ENCODE measurements at places on chromosomes 13 and 19.

- no peak for ATAC-seq
Measured at GRCh38 chr19:53328967-53329366, 4.6 kb upstream of the ZNF845 start.

GRCh38 chr13:59623206-59623915 is 540.4 kb downstream of the DIAPH3 start:
- no peak for ATAC-seq

DNA sequence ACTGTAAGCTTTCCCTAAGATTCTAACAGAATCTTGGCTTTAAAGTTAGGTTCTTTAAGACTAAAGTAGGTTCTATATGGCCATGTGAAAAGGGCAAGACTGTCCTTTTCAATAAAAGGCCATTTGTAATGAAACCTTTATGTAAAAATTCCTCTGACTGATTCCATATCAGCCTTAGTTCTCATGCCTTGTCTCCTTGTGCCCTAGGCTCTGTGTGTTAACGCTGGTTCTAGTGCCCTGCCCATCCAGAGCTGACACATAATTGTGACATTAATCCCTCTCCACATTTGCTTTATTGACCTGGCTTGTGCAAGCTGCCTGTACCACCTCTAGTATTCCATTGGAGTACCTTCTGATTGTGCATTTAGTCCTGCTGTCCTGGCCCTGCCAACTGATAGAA is 28.2 kb downstream of the CYSLTR2 start:
- ATAC-seq = no peak

DNA sequence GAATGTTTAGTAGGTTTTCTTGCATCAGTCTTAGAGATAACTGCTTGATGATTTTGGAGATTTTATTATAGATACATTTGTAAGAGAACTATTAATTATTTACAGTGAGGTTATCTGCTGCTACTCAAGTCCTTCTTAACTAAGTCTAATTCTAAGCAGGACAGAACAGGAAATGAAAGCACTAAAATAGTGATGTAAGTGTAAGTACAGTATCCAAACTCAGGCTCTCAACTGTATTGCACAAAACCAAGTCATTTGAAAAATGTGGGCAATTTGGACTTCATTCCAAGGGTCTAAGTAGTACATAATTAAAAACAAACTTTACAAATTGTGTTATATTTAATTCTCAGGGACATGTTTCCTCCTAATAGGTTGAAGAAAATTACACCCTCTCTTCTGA is 417.1 kb downstream of the ITGBL1 start:
- ATAC-seq = no peak

DNA sequence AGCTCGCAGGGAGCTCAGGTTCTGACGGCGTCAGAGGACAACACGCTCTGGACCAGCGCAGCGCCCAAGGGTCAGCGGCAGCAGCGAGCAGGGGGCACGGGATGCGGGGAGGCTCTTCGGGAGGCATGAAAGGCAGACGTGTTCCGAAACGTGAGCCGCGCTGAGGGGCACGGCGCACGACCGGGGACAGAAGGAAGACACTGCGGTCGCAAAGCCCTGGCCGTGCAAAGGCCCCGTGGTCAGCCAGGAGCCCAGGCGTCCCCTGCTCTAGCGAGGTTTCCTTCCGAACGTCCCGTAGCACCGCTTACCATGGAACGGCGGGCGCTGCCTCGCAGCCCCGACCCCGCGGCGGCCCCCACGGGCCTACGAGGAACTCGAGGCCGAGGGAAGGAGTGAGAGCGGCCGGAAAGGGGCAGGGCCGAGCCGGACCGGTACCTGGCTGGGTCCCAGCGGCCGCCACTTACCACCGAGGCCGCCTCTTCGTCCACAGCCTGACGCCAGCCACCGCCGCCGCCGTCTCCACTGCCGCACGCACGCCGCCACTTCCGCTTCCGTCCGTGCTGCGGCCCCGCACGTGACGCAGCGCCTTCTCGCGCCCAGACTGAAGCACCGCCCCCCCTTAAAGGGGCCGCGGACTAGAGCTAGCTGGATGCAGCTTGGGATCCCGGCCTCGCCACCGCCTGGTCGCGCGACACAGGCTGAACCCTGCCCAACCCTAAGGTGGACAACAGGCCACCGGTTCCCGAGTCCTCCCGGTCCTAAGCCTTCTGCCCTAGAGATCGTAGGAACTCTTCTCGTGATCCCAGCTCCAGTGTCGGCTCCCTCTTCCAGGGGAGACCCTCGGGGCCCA is 9.4 kb downstream of the ABHD17A start:
- ATAC-seq = peak; percentile 95

GRCh38 chr19:9528757-9529336 is 9.6 kb downstream of the ZNF426 start:
- ATAC-seq = no peak

- no peak for ATAC-seq
Measured at GRCh38 chr19:30790056-30790680, 418.0 kb downstream of the ZNF536 start.

DNA sequence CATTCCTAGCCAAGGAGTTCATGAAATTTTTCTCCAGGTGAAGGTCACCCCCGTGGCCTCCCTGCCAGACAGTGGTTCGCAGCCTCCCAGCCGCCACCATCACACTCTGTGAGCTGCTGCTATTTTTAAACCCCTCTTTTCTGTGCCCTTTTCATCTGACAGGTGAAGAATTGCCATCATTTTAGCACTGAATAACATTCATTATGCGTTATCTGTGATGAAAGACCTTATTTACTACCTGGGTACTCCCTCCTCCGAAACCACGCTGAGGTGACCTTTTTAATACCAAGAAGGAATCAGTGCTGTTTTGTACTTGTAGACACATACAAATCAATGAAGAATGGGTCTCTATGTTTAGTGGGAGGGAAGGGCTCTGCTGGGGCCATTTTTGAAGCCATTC is 148.9 kb upstream of the GPR12 start:
- ATAC-seq = no peak

- peak; percentile 73 for ATAC-seq
Measured at GRCh38 chr19:7534531-7535046, 928 bp upstream of the PNPLA6 start.

- ATAC-seq = no peak
Measured at GRCh38 chr19:51783372-51783771, 11.6 kb upstream of the FPR3 start.

DNA sequence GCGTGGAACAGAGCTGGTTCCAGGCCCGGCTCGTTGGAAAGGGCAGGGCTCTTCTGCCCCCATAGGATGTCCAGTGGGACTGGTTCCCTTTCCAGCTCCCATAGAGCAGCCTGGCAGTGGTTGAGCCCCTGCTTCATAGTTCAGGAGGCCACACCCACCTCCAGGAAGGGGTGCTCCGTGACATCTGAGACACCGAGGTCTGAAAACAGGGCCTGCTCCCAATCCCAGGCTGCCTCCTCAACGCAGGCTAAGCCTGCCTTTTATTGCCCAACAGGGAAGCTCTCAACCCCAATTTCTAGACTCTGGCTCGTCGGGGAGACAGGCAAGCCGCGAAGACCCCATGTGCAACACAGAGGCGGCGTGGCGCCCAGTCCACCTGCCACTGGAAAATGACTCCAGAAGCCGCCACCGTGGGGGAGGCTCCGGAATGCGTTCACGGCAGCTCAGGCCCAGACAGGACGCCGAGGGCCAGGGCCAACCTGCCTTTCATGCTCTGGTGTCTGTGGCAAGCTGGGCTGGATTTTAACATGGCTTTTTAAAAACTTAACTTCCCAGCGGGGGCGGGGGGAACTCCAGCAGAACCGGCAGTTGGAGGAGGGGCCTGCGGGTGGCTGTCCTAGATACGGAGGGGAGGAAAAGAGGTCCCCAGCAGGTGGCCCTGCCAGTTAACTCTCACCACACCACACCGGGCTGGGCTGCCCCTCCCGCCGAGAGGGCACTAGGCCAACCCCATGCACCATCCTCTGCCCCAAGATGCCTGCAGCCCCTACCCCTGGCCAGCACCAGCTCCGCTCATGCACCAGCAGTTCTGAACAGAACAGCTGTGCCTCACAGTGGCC is 17.9 kb upstream of the TINCR start:
- ATAC-seq = no peak

DNA sequence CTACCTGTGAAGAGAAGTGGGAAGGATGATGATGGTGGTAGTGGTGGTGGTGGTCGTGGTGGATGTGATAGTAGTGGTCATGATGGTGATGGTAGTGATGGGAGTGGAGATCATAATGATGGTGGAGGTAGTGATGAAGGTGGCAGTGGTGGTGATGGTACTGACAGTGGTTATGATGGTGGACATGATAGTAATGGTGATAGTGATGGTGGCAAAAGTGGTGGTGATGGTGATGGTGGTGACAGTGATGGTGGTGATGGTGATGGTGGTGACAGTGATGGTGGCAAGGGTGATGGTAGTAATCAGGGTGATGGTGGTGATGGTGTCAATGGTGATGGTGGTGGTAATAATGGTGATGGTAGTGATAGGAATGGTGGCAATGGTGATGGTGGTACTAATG is 26.2 kb downstream of the MBD3L2B start:
- ATAC-seq = no peak

DNA sequence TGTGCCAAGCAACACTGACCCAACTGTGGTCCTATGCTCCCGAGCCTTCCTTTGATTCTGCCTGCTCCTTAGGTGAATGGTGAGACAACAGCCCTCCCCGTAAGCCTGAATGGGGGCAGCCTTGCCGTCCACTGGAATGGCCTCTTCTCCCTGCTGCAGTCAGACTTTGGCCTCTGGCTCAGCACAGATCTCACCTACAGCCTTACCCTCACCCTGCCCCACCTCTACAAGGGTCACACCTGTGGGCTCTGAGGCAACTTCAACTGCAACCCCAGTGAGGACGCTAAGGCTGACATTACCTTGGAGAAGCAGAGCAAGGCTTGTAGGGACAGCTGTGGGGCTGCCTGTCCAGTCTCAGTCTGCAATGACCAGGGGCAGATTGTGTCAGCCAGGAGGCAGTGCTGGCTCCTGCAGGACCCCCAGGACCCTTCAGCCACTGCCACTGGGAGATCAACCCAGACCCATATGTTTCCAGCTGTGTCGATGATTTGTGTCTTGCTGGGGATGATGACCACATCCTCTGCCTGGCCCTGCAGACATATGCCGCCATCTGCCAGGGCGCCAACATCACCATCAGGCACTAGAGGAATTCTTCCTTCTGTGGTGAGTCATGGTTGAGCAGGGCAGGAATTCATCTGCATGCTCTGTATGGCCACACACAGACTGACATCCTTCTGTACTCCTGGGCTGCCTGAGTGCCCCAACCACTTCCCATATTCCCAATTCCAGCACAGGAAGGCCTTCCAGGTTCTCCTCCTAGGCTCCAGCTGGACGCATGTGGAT is 27.3 kb upstream of the FXYD3 start:
- peak; percentile 97 for ATAC-seq

DNA sequence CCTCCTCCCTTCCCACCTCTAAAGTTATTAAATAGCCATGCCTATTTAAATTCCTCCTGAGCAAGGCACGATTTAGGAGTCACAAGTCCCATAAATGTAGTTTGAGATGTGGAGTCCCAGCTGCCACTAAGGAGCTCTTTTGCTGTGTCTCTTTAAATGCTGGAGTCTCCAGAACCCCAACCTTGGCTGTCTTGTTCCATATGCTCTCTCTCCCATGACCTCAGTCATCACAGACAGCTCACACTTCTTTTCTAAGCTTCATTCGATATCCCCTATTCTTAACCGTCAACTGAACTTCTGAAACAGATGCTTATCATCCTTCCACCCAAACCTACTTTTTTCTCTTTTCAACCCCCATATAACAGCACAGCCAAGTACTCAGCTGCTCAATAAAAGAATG is 197.1 kb downstream of the VWA8 start:
- no peak for ATAC-seq

- ATAC-seq = no peak
Measured at GRCh38 chr19:51549533-51550324, 18.3 kb upstream of the SIGLEC6 start.

DNA sequence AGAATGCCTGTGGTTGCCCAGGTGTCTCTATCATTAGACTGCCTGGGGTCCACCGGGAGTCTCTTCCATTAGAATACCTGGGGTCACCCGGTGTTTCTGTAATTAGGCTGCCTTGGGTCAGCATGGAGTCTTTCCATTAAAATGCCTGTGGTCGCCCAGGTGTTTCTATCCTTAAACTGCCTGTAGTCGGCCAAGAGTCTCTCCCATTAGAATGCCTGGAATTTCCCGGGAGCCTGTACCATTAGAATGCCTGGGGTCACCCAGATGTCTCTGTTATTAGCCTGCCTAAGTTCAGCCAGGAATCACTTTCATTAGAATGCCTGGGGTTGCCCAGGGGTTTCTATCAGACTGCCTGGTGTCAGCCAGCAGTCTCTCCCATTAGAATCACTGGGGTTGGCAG is 1492.8 kb downstream of the UQCRFS1 start:
- no peak for ATAC-seq

DNA sequence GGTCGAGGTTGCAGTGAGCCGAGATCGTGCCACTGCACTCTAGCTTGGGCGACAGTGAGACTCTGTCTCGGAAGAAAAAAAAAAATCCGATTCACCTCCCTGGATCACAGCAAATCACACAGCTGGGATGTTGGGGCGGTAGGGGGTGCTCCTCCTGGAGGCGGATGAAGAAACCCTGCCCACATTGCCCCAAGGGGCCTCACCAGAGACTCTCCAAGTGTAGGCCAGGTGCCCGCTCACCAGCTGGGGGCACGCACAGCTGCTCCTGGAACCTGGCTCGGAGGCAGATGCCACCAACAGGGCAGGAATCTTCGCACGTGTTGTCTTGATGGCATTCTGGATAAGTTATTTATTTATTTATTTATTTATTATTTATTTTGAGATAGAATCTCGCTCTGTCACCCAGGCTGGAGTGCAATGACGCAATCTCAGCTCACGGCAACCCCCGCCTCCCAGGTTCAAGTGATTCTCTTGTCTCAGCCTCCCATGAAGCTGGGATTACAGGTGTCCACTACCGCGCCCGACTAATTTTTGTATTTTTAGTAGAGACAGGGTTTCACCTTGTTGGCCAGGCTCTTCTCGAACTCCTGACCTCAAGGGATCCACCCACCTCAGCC is 3.1 kb downstream of the UQCR11 start:
- no peak for ATAC-seq

Measured in SK-N-SH treated with all-trans-retinoic acid at 6 μM for 48 hours (cell line).